ENCODE measurements at places on chromosomes 3 and 15.

GRCh38 chr15:43541785-43542184 lies 24.4 kb downstream of the MAP1A start:
- DNase-seq: no peak

- DNase-seq: no peak
Observed at GRCh38 chr3:67384016-67384415, 270.4 kb downstream of the SUCLG2 start.

DNA sequence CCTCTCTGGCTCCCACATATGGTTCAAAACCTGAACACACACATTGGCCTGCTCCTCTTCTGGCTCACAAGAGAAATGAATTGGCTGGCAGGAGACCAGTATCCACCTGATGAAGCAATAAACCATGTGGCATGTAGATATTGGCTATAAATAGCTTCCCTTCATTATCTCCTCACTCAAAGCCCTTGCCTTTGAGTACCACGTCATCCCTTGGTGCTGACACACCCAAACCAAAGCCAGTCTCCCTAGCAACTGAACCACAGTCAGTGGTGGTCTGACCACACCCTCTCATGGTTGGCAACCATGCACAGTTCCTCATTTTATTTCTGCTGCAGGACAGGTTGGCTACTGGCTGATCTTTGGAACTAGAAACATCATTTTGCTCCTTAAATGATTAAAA lies 98.8 kb downstream of the ZNF621 start:
- no peak for DNase-seq

DNA sequence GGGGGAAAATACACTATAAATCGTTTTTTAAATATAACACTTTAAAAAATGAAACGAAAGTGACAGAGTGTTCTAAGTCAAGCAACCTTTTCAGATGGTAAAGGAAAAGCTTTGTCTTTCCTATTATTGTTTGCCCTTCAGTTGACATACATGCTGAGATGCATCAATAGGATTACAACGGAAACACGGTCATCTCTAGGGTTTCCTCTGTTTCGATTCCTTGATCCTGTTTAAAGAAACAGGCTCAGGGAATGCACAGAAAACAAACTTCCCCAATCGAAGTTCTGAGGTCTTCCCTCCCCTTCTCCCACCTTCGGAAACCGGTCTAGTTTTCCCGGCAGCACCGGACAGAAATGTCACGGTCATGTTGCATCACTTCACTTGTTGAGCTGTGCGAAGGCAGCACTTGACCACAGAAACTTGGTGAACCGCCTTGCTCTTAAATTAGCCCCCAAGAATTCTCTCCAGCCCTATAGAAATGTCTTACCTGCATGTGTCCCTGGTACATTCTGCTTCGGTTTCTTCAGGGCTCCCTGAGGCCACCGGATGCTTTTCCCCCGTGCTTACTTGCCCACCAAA lies 556 bp downstream of the PEX5L start:
- no peak for DNase-seq

DNA sequence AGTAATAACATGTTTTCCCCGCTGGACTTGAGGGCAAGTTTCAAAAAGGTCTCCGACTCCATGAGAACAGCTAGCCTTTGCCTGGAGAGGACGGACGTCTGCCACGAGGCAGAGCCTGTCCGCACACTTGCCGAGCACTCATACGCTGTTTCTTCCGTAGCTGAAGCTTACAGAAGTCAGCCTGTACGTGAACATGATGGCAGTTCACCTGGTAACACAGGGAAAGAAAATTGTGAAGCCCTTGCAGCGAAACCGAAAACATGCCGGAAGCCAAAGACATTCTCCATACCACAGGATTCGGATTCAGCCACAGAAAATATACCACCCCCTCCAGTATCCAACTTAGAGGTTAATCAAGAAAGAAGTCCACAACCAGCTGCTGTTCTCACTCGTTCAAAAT lies 43.9 kb upstream of the RASA2 start:
- no peak for DNase-seq

DNA sequence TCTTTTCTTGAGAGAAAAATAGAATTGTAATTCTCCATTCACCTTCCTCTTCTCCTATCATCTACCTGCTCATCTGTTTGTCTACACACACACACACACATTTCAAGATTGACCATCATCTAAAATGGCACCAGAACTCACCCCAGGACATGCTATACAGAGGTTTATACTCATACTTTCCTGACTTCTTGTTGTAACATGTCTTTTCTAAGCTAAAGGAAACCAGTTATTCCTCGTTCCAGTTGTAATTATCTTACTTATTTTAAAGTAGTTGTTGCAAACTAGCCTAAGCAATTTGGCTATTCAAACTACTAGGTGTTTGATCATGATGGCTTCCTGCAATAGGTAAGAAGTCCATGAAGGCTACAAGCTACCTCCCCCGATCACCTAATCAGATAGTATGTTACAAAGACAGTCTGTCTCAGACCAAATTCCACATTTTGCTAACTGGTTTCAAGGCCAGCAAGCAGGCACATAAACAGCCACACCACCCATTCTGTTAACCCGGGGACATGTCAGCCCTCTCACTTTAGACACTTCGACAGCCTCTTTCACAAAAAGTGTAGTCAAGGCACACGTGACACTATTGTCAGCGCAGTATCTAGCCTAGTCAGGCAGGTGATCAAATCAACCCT lies 189.7 kb downstream of the SHQ1 start:
- DNase-seq: no peak

DNA sequence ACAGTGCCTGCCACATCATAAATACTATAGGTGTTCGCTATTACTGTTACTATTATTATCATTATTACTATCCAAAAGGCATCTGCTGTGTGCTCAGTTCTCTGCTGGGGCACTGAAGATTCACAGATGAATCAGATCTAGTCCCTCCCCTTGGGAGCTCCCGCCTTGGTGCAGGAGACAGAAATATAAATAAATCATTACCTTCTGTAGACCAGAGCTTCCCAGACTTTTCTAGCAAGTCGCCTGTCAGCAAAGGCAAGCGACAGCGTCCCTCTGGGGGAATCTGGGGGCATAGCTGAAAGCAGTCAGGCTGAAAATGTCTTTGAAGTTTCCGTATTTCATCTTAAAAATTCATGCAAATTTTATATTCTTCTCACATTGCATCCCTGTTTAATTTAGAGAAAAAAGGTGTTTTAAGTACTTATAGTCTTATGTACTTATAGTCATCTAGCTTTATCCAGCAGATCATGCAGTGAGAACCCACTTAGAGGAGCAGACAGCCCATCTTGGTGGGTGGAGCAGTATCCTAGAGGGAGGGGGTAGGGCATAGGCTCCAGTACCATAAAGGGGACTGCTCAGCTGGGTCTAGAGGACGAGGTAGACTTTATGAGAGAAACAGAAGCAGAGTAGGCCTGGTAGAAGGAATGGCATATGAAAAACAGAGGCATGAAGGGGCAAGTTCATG lies 10.4 kb upstream of the BRPF1 start:
- no peak for DNase-seq

DNA sequence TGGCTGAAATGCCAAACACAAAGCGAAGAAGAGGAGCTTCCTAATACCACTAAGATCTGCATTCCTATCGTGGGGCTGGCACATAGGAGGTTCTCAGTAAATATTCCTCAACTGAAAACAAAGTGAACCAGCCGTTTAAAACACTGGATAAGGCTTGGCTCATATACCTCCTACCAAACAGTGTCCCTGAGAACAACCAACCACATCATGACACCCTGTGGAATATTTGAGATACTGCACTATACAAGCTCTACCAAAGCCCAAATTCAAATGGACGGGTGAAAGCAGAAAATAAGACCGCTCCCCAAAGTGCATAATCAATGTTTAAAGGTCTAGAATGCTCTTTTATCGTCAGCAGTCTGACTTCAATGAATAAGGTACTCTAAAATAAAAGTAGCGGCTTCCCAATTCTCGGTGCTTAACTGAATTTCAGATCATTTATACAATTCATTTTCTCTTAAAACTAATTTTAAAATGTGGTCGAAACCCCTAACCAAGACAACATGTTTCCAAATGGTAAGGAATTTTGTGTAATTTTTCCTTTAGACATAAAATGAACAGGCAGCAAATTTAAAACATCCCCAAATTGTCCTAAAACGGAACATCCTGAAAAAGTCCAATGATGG lies 425.8 kb downstream of the ERC2 start:
- no peak for DNase-seq

- no peak for DNase-seq
Observed at GRCh38 chr15:77603611-77604336, 28.9 kb downstream of the LINGO1 start.

DNA sequence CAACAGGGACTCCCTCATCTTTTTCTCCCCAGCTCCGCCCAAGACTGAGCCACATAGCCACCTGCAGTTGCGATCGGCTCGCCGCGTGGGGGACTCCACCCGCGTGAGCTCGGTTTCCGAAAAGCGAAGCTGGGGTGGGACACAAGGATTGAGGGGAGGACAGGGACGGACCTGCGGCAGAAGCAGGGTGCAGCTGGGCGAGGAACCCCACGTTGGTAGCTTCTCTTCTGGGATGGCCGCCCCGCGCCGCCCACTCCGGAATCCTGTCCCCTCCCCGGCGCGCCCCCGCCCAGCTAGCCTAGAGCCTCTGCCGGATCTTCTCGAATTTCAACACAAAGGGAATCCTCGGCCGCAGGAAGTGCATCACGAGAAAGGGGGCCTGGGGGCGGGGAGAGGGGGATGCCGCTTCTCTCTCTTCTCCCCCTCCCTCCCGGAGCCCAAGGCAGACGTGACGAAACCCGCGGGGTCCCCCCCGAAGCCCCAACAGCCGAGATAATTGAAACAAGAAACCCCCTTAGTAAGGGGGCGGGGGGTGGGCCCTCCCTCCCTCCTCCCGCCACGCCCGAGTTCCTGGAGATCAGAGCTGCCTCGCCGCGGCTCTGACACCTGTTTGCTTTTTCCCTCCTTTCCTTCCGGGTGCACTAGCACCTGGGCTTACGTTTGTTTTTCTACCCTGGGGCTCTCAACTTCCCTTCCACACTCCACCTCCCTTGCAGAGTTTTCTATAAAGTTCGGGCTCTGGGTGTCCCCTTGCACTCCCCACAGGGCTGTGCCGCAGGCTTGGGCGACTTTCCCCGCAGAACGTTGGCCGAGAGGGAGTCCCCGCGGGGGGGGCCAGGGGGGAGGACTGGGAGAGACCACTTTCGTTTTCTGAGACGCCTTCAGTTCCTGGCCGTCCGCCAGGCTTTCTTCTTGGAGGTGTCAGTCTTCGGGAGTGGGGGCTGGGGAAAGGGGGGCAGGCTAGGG lies 1.3 kb upstream of the KCNH8 start:
- DNase-seq: peak; percentile 39

- no peak for DNase-seq
Observed at GRCh38 chr3:173214576-173214975, 73.5 kb upstream of the SPATA16 start.

DNA sequence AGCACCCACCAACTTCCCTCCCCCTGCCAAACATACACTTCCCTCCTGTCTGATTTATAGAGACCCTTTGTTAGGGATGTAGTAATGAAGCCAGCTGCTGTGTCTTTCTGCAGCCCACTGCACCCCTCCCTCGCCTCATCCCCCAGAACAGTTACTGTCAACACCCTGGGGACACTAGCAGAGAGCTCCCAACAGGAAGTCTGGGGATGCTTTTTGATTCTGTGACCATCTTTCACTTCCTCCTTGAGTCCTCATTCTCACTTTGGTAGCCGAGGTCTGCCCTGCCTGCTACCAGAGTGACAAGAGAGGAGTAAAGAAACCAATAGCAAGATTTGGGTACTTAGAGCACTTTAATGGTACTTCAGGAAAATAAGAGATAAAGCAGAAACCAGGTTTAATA lies 201.6 kb downstream of the SATB1 start:
- no peak for DNase-seq

DNA sequence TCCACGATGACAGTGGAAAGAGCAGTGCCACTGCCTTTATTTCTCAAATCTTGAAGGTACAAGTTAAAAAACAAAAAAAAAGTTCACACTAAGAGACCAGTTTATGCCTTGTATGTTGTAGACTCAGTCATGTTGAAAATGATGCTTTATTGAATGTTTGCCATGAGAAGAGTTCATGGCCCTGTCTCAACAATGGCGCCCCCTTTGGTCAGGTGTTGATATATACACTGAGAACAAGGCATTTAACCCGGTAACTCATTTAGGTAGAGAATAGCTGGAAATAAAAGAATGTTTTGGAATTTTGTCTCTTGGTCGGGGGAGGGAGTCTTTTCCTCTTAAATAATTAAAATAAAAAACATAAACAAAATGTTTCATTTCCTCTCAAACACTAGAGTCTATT lies 145.6 kb upstream of the SLC2A2 start:
- no peak for DNase-seq

DNA sequence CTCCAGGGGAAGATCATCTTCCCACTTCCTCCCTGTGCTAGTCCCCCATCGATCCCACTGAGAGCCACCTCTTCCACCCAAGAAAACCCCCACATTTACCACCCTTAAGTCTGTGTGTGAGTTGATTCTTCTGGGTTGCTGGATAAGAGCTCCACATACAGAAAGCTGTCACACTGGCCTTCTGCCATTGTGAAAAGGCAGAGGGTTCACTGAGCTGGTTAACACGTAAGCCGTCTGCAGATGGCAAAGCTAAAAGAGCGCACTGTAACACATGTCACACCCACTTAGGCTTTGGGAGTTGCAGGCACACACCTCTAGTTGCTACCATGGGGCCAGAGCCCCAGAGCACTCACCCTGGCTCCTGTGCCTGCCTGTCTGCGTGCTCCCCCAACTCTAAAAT lies 309.8 kb upstream of the LRRC3B start:
- no peak for DNase-seq

DNA sequence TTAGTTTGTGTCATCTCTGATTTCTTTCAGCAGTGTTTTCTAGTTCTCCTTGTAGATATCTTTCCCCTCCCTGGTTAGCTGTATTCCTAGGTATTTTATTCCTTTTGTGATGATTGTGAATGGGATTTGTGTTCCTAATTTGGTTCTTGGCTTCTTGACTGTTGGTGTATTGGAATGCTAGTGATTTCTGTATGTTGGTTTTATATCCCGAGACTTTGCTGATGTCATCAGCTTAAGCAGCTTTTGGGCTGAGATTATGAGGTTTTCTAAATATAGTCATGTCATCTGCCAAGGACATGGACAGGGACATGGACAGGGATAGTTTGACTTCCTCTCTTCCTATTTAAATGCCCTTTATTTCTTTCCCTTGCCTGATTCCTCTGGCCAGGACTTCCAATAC lies 35.8 kb downstream of the MYO9A start:
- DNase-seq: no peak

DNA sequence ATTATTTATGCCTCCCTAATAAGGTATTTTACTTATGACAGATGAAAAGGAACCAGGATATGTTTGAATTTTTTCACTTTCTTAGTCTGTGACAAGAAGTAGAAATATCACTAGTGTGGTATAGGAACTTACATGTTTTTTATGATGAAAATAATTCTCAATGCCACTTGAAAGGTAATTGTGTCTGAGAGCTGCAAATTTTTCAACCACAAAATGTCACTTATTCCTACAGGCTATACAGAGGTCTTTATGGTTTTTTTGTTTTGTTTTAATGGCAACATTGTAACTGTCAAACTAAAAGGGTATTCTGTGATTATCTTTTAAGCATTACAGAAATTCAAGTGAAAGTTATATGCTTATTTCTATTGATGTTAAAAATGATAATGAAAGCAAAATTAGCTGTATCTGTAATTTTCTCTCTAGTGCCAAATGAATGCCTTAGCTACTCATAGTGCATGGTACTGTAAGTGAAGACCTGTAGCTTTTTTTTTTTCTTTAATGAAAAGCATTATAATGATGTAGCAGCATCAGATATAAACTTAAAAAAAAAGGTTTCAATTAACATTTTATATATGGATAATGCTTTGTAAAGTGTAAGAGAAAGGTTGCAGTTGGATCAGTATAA lies 14.7 kb downstream of the FEM1B start:
- DNase-seq: no peak

GRCh38 chr3:10738688-10739372 lies 77.2 kb upstream of the SLC6A11 start:
- DNase-seq: peak; percentile 57

- DNase-seq: no peak
Observed at GRCh38 chr3:197994736-197995135, 34.7 kb downstream of the LMLN start.

Measured in activated naive CD4-positive, alpha-beta T cell (primary cell).